ENCODE measurements at places on chromosomes 13 and 19.

DNA sequence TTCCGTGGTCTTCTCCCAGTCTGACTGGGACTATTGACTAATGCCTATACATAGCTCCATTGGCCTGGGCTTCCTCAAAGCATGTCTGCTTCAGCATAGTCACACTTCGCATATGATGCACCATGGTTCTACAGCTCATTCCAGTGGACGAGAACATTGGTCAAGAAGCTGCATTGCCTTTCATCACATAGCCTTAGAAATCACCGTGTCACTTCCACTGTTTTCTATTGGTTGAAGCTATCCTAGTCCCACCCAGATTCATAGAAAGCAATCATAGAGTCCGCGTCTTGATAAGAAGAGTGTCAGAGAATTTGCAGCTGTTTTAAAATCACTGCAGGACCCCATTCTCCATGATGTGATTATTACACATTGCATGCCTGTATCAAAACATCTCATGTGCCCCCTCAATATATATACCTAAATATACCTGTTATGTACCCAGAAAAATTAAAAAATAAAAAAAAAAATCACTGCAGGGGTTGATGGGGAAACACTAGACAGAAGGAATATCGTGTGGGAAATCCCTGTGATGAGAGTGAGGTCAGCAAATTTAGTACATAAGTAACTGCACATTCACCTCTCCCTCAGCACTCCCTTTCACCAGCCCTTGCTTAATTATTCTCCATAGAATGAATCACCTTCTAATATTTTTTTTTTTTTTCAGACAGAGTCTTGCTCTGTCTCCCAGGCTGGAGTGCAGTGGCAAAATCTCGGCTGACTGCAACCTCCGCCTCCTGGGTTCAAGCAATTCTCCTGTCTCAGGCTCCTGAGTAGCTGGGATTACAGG is 2.2 kb upstream of the ARHGAP33 start:
- DNase-seq, result no peak

GRCh38 chr19:13717194-13717643 is 47.1 kb upstream of the MRI1 start:
- no peak for DNase-seq

DNA sequence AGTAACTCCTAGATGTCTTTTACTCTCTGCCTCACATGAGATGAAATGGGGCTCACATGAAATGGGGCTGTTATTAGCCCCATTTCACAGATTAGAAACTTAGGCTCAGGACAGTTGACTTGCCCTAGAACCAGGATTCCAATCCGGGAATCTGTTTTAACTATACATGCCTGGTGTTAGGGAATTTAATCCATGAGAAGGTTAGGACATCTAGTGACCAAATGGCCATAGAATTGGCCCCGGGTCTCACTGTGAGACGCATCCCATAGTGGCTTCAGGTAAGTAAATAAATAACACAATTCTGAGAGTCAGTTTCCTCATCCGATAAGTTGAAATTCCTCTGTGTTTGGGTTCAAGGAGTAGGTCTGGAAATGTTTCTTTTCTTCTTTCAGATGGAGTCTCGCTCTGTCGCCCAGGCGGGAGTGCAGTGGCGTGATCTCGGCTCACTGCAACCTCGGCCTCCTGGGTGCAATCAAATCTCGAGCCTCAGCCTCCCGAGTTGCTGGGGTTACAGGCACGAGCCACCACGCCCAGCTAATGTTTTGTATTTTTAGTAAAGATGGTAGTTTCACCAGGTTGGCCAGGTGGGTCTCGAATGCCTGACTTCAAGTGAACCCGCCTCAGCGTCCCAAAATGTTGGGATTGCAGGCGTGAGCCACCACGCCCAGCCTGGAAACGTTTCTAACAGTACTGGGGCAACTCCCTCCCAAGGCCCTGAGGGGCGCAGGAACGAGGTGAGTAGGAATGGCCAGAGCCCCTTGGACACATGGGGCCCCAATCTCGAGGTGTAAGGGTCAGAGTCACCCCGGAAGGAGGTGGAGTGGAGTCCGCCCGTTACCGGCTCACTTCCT is 1.2 kb upstream of the ZNF574 start:
- DNase-seq, result peak; percentile 20

GRCh38 chr13:99546878-99547277 is 45.6 kb downstream of the TM9SF2 start:
- DNase-seq, result no peak

- no peak for DNase-seq
Observed at GRCh38 chr19:54114340-54115108, 933 bp downstream of the TFPT start.

DNA sequence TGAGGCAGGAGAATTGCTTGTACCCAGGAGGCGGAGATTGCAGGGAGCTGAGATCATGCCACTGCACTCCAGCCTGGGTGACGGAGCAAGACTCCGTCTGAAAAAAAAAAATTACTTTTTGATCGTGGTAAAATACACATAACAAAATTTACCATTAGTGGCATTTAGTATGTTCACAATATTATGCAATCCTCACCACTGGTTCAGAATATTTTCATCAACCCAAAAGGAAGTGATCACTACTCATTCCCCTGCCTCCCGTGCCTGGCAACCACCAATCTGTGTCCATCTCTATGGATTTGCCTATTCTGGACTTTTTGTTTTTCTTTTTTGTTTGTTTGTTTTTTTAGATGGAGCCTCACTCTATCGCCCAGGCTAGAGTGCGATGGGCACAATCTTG is 1.2 kb upstream of the PALM3 start:
- DNase-seq, result no peak

DNA sequence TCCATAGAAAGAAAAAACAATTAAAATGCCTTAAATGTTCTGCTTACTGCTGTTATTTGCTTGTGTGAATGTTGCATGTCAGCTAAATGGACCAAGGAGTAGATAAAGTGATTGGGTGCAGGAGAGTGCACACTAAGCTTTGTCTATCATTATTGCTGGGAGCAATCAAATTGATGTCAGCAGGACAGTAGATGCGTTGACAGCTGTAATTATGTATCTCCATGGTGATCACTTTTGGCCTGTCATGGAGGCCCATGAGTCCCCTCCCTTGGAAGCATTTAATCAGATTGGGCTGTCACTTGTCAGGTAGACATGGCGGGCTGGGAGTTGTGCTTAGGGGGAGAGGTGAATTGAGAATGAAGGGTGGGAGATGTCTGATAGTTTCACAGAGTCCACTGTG is 215.3 kb downstream of the PCCA start:
- no peak for DNase-seq

DNA sequence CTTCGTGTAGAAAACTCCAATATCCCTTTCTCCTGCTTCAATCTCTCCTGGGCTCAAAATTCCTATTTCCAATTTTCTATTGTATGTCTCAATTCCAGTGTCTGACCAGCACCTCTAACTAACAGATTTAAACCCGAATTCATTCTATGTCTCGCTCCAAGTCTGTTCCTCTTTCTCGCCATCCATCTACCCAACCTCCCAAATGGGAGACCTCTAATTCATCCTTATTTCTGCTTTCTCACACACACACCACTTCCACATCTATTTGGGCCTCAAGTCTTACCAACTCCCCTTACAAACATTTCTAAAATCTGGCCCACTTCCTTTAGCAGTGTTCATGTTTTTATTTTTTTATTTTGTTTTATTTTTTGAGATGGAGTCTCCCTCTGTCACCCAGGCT is 53.3 kb downstream of the MBD3L2B start:
- no peak for DNase-seq

DNA sequence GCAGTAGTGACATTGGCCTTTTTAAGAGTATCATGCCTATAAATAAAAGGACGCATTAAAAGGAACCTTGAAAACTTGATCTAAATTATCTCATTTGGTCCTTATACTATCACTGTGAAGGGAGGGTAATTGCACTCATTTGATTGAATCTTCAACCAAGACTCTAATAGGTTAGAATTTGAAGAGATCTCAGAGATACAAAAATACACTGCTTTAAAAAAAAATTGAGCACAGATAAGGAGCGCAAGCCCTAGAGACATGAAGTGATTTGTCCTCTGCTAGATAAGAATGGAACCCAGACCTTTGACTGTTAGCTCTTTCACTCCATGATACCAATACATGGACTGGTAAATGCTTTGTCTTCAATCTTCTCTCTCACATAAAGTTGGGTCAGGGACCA is 58.2 kb upstream of the RXFP2 start:
- no peak for DNase-seq

DNA sequence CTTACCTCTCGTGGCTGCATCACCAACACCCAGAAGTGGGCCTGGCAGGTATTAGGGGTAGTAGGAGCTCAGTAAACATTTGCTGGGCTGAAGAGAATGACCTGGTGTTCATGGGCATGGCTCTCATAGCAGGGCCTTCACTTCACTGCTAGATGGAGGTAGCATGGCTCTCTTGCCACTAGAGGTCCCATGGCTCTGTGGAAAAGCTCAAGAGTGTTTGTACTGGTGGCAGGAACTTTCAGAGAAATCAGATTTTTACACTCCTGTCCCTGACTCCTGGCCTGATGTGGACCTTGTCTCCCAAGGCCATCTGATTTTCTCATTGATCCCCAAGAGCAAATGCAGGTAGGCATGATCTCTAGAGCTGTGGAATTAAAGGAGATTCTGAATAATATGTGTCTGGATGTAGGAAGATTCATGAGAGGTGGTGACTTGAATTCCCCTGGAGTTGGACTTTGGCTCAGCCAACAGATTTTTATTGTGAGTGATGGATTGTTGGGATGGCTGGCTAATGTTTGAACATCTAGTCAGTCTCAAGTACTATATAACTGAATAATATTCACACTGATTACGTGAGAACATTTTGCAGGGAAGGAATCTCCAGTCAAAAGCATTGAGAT is 5.7 kb downstream of the ZNF574 start:
- DNase-seq, result no peak

DNA sequence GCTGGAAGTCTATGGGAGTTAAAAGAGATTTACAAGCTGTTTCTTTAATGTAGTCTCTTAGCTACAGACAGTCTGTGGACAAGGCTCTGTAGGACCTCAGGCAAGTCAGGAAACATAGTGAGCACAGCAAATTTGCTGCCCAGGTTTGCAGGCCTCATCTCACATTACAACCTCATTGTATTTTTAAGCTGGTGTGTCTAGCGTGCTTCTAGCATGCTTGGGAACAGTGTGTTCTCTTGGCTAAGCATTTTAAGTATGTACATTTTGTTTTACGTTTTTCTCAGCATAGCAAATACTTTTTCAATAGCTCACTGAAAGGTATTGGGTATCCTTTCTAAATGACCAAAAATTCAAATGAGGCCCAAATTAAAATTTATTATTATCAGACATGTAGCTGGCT is 113.2 kb downstream of the STARD13 start:
- DNase-seq, result no peak

DNA sequence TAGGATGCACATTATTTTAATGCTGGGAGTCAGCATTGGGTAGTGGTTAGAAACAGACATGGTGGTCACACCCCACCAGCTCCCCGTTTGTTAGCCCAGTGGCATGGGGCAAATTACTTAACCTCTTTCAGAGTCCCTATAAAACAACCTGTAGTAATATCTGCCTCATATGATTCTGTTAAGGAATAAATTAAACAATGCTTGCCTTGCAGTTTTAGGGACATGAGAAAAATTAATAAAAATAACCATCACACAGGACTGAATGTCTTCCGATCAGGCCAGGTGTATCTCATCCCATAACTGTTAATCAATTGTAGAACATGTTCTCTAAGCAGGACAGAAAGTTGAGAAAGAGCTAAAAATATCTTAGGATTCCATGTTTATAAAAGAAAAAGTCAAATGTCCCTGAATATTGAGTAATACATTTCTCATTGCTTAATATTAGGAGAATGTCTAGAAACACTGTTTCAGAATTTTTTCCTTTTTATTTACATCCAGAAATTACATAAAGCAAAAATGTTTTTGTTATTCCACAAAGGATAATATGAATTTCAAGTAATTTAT is 196.5 kb downstream of the GPC6 start:
- DNase-seq, result no peak

GRCh38 chr19:6062274-6062673 is 48.0 kb downstream of the RFX2 start:
- DNase-seq, result no peak

- no peak for DNase-seq
Observed at GRCh38 chr13:83414393-83414792, 467.9 kb downstream of the SLITRK1 start.

DNA sequence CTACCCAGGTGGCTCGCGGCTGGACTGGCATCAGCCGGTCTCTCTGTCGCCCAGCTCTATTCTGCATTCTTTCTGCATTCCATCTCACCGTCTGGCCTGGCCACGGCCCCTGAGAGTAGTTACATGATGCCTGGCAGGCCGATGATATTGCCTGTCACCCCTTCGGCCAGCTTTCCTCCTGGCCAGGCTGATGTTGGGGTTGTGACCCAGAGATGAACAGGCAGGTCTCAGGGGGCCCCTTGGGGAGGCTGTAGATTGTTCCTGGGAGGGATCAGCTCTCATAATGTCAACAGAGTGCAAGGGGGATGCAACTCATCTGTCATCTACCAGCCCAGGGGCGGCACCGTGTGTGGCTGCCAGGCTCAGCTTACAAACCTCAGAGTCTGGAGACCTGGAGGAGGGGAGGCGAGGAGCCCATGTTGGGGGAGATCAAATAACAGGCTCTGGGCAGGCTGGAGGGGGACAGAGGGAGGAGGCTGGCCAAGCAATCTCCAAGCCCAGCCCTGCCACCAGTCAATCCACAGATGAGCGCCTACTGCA is 13.6 kb upstream of the FBXO17 start:
- peak; percentile 67 for DNase-seq

DNA sequence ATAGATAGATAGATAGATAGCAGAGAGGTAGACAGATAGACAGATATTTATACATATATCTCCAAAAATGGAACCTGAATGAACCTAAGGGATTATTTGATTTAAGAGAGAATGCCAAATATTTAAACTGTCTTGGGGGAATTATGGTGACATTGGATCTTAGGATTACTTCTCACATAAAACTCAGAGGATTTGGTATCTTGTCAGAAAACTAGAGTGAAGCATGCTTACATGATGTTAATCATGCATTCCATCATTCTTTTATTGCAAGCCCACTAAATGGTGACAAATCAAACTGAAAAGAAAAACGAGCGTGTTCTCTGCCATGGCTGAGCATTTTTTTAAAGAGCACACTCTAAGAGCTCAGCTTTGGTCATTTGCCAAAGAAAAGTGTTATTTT is 165.2 kb downstream of the PCDH9 start:
- no peak for DNase-seq

- DNase-seq, result no peak
Observed at GRCh38 chr19:10096615-10096963, 5.9 kb downstream of the ANGPTL6 start.

GRCh38 chr19:48777720-48778119 is 22.4 kb downstream of the FGF21 start:
- no peak for DNase-seq

DNA sequence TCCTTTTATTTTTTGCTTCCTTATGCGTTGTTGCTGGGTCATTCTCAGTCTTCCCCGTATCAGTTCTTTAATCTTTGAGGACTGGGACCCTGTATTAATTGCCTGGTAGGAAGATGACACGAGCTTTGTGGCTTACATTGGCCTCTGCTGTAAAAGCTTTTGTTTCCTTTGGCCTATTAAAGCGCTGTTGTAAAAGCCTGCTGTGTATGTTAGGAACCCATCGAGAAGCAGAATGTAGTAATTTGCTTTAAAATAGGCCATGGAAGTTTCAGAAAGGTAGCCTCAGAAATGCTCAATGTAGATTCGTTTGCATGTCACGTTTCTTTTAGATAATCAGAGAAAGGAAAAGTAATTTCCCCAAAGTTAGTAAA is 257.5 kb upstream of the STARD13 start:
- no peak for DNase-seq

- DNase-seq, result no peak
Observed at GRCh38 chr13:77729502-77730221, 32.2 kb downstream of the SLAIN1 start.

- DNase-seq, result no peak
Observed at GRCh38 chr19:53109527-53109926, 6.3 kb upstream of the ZNF160 start.

GRCh38 chr19:31223740-31224534 is 125.3 kb downstream of the TSHZ3 start:
- no peak for DNase-seq
